Left kidney (tissue), 8 donors: ENCODE measurements at places on chromosomes 3 and 15. TPM values are rescaled to one million over a fixed set of nuclear protein-coding genes. Genes with fewer than 3 reads are reported as not detected.

GRCh38 chr15:101146118-101146702 is 105.6 kb downstream of the CHSY1 start:
- no peak for DNase-seq

GRCh38 chr3:183369117-183369516 is 59.3 kb downstream of the MCF2L2 start:
- DNase-seq: no peak

The VIPR1 gene
- polyA plus RNA-seq: 1.9 TPM

DNA sequence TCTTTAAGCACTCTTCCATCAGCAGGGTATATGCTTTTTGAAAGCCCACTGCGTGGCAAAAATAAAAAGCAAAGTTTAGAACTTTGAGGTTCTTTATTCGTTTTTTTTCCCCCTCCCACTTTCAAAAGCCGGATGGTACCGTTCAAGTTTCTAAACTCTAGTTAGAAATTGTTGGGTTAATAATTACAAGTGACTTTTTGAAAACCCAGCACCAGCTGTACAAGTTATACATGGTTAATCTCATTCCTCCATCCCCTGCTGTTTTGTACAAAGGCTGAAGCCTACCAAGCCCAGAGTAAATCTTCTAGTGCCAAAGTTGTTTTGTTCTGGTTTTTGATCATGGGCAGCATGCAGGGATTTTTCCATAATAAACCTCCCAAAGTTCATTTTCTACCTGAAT is 48.6 kb downstream of the WDR72 start:
- DNase-seq: peak; percentile 32

DNA sequence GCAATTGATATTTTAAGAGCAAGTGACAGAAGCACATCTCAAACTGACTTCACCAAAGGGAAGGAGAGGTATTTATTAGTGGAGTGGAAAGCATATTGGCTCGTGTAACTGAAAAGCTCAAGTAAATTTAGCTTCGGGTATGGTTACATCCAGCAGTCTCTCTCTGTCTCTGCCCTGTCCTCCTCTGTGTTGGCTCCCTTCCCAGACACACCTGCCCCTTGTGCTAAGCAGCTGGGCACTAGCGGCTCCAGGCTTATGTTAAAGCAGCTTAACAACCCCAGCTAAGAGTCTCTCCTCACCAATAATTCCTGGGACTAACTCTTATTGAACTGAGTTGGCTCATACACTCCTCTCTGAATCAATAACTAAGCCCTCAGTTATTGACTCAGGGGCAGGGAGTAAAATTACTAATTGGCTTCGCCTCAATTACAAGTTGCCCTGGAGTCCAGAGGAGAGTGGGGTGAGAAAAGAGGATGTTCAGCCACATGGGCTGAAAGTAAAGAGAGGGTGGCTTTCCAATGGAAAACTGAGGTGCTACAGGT is 12.8 kb upstream of the SH3BP5 start:
- no peak for DNase-seq
